NCI-H2081 treated with DMSO at 0.1 percent for 48 hours (cell line): ENCODE measurements at places on chromosomes 11 and 22.

- DNase-seq: no peak
Measured at GRCh38 chr11:114059278-114059983, at the start of gene ZBTB16. Gene ZBTB16 (plus strand): TSS chr11:114059711. CDS start chr11:114063301, 3,590 bp downstream.

GRCh38 chr11:123054301-123055065 is 7.5 kb downstream of the HSPA8 start:
- peak; percentile 72 for DNase-seq

DNA sequence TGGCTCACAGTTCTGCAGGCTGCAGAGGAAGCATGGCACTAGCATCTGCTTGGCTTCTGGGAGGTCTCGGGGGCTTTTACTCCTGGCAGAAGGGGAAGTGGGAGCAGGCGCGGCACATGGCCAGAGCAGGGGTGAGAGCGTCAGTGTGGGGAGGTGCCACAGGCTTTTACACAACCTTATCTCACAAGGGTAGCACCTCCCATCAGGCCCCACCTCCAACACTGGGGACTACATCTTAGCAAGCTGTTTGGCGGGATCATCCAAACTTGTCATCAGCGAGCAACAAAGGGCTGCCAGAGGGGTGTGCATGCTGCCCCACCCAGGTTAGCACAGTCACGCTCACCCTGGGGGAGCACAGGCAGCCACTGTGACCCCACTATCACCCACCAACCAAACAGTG is 18.9 kb upstream of the YPEL1 start:
- no peak for DNase-seq

DNA sequence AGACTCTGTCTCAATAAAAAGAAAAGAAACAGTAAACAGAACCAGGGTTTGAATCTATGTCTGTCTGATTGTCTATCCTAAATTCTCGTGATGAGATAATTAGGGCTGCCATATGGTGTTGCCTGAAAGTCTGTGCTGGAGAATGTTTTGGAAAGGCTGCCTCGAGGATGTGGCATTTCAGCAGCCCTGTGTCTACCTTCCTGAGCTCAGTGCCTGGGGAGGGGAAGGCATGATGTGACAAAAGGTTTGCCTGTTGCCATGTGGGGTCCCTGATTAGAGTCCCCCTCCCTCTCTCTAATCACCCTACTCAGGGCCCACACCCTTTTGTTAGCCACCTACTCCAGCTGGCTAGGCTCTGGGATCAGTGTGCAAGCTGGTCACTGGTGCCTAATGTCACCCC is 15.2 kb downstream of the CD82 start:
- DNase-seq: no peak

- DNase-seq: no peak
Measured at GRCh38 chr11:119509969-119510401, 87.0 kb upstream of the THY1 start.

- no peak for DNase-seq
Measured at GRCh38 chr22:37633089-37633624, 6.3 kb upstream of the SH3BP1 start.

GRCh38 chr22:36143066-36143815 is 17.3 kb downstream of the APOL3 start:
- no peak for DNase-seq

DNA sequence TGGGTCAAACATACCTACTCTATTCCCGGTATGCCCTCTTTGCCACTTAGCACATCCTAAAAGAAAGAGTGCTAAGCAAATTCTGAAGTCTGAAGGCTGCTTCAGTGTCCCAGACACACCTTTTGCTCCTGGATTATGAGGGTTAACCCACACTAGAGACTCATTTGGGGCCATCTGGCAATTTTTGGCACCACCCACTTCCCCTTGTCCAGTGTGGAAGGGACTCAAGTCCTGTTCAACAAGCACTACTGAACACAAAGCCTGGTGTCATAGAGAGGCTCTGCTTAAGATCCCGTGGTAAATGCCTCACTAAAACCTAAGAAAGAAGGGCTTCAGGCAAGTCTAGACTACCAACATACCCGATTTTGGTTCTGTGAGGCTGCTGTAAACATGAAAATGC is 85.8 kb downstream of the SERGEF start:
- DNase-seq: no peak

- DNase-seq: no peak
Measured at GRCh38 chr11:1073261-1073724, 1.4 kb upstream of the MUC2 start.

- no peak for DNase-seq
Measured at GRCh38 chr22:25420925-25421904, 143.3 kb upstream of the GRK3 start.

DNA sequence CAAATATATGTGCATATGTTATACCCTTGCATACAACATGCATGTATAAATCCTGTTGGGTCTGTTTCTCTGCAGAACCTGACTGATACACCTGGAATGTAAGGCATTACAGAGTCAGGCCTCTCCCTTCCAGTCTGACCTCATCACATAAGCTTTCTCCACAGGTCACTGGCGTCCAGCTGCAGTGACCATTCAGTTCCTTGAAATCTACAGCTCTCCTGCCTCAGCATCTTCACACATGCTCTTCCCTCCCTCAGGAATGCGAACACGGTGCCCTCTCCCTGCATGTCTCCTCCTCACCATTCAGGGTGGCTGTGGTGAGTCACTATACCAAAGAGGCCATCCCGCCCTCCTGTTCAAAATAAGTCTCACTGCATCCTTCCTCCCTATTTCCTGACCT is 657.8 kb upstream of the B3GAT1 start:
- no peak for DNase-seq

GRCh38 chr11:55474321-55474720 is 79.9 kb upstream of the OR4C15 start:
- DNase-seq: no peak

DNA sequence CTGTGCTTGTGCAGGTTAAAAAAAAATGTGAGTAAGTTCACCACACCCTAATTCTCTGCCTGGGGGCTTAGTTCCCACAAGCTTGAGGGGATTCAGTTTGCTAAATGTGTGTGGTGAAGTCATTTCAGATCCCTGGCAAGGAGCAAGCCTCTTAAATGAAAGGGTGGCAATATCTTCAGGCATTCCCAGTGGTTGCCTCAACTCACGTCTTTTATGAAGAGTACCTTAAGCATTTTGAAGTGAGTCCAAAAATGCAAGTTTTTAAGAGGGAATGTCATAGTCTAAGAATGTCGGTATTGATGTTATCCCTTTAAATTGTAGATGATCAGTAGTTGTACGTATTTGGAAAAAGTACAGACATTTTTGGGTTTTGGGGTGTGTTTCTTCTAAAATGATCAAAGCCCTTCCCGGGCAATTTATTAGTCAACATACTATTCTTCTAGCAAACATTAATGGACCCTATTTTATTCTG is 4.9 kb downstream of the TCP11L1 start:
- DNase-seq: no peak

DNA sequence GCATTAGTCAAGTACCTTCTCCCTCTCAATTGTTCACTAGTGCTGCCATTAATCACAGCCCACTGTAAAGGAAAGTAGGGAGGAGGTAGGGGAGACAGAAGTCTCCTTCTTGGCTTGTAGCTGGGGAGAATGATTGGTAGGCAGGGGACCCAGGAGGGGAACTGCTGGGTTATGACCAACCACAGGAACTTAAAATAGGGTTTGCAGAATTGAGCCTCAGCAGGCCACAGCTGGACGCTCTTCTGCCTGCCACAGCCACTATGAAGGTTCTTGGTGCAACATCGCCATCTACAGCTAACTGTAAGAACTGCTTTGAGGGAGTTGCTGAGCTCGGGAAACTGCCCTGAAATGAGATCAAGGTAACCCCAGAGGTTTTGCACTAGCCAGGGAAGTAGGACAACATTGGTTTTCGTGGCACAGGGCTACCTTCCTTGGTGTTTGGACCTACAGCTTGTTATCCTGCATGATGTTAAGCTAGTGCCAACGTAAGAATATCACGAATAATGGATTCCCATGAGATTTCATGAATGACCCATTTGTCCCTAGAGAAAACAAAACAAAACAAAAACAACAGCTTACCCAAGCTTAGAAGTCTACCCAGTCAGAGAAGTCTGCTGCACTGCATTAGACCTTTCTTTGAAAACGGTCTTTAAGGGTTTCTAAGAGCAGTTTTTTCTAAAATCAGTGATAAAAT is 787.1 kb upstream of the API5 start:
- no peak for DNase-seq

DNA sequence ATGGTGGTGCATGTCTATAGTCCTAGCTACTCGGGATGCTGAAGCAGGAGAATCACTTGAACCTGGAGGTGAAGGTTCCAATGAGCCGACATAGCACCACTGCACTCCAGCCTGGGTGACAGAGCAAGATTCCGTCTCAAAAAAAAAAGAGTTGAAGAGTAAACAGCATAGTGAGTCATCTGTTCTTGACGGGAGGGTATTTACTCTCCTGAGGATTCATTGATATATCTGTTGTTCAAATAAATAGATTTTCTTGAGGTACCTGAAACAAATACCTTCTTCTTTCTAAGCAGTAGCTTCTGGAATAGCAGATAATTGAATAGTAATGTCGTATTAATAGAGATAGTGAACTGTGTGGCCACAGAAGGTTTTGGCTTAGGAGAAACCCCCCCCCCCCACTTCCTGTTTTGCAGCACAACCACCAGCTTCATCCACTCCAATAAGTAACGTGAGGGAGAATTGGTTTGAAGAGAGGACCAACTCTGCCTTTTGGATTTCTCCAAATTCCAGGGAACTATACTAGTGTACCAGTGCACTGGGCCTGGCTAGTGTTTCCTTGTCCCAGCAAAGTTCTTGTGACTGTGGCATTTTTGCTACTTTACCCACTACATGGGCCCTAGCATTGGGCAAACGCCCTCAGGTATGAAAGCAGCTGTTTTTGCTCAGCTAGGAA is 90.0 kb downstream of the PRMT3 start:
- DNase-seq: no peak

DNA sequence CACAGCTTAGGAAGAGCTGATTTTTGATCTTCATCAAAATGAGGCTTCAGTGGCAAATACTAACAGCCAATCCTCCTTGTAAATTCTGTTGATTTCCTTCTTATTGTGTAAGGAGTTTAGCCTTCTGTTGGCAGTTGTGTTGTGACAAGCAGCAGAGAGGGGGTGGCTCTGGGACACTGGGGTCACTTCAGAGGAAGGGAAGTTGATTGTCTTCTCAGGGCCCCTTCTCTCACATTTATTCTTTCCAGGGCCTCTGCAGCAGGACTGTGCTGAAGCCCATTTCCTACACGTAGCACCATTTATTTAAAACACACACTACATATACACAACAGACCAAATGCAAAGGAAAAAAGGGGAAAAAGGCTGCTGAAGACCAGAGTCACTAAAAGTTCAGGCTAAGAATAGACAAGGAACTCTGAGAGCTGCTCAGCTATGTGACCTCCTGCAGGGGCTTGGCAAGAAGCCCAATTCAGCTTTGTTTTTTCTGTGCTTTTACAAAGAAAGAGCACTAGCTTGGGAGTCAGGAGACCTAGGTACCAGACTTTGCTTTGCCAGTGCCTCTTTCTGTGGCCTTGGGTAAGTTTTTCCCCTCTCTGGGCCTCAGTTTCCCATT is 28.3 kb upstream of the UPB1 start:
- no peak for DNase-seq

DNA sequence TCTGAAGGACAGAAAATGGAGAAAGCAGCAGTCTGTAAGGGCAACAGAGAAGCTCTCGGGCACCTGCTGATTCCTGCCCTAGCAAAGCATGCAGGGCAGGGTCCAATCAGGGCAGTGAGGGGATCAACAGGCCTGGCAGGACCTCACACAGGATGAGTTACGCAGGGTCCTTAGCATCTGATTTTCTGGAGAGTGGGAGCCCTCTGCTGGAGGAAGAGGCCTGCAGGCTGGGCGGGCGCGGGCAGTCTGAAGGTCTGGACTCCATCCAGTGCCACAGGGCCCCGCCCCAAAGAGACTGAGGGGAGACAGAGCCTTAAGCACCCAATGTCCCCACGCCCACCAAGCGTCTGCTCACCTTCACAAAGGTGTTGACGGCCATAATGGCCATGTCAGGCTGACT is 28.9 kb downstream of the AP1B1 start:
- no peak for DNase-seq

DNA sequence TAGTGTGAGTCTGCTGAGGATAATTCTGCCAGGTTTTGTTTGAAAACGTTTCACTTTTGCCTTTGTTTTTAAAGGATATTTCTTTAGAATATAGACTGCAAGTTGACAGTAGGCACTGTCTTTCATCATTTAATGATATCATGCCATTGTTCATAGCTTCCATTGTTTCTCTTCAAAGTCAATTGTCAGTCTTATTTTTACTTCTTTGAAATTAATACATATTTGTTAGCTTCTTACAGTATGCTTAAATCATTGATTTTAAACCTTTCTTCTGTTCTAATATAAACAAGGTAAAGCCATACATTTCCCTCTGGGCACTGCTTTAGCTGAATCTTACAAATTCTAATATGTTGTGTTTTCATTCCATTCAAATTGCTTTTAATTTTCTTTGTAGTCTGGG is 62.3 kb upstream of the PARVA start:
- DNase-seq: no peak

DNA sequence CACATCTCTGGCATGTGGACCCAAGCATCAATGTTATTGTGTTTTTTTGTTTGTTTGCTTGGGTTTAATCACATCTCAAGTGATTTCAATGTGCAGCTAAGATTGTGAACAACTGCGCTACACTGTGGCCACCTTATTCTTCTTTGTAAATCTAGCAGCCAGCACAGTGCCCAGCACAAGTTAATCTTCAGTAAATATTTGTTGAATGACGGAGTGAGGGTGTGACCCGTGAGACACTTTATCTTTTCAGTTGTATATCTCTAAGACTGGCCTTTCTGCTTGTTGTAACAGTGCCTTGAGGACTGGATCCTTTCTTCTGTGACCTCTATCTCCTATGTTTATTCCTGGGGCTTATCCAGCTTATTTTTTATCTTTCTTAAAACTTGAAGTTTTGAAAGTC is 21.4 kb upstream of the AMOTL1 start:
- DNase-seq: no peak

GRCh38 chr11:121257976-121258375 is 34.6 kb upstream of the SC5D start:
- no peak for DNase-seq
